ENCODE measurements at places on chromosomes 12 and 14.

DNA sequence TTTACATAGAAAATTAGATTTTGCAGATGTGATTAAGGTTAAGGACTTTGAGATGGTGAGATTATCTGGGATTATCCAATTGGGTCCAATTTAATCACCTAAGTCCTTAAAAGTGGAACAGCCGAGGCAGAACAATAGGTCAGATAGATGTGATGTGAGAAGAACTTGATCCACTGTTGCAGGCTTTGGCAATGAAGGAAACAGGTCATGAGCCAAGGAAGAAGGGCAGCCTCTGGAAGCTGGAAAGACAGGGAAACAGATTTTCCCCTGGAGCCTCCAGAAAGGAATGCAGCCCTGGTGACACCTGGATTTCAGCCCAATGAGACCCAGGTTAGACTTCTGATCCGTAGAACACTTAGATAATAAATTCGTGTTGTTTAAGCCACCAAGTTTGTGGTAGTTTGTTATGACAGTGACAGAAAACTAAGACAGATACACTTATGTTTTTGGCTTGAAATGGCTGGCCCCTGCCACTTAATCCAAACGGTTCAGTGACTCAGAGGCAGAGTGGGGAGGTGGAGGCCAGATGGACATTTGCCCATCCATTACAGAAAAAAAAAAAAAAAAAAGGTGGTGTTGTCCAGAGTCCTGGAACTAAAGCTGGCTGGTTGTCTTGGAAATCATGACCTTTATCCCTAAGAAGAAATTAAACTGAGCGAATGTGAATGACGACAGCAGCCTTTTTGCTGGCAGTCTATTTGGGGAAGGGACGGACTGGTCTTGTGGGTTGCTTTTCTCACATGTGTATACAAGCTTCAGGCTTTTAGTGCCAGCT is 181.9 kb upstream of the NRXN3 start:
- peak; percentile 58 for DNase-seq

- DNase-seq = peak; percentile 31
These were observed 408.2 kb upstream of the CCDC196 start for GRCh38 chr14:66078006-66078405.

DNA sequence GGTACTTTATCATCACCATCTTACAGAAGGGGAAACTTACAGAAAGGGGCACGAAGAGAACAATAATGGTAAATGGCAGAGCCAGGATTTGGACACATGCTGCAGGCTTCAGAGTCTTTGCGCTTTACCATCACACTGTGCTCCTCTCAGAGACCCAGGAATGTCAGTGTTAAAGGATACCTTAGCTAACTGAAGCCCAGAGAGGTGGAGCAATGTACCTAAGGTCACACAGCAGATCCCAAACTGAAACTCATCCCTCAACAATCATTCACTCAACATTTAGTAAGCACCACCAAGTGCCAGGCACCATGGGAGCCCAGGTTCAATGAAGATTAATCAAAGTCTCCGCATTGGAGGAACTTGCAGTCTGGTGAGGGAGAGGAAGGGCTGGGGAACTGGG is 8.0 kb upstream of the KRT78 start:
- no peak for DNase-seq

DNA sequence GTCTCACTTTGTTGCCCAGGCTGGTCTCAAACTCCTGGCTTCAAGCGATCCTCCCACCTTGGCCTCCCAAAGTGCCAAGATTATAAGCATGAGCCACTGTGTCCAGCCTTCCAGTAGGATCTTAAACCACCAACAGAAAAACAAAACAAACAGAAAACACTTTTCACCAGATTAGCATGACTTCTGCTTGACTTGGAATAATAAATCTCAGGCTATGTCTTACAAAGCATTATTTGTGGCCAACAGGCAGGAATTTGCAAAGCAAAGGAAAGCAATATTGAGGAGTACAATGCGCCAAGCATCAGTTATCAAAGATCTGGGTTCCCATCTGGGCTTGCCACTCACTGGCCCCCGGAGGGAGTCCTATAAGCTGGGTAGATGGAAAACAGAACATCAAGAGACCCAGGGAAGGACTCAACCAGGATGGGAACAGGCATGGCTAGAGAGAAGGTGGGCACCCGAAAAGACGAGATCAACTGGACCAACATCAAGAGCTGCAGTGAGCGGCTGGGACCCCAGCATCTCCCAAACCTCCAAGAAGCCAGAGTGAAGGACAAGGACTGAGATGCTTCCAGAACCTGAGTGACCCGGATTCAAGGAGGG is 101.2 kb downstream of the TMEM30B start:
- DNase-seq = no peak

DNA sequence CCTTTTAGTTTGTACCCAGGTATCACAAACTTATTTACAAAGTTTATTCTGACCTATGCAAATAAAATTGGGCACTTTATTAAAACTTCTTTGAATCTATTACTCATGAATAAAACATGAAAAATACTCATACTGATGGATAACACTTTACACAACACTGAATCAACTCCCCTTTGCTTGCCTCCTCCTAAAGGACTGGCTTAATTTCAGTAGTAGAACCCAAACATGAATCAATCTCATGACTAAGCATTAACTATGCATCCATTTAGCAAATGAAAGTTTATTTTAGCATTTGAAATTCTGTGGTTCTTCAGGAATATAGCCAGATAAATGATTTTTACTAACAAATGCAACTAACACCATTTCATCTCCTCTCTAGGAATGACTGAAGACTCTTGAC is 32.4 kb downstream of the DENND5B start:
- DNase-seq = no peak

- no peak for DNase-seq
These were observed 361.6 kb downstream of the AEBP2 start for GRCh38 chr12:19800884-19801283.

DNA sequence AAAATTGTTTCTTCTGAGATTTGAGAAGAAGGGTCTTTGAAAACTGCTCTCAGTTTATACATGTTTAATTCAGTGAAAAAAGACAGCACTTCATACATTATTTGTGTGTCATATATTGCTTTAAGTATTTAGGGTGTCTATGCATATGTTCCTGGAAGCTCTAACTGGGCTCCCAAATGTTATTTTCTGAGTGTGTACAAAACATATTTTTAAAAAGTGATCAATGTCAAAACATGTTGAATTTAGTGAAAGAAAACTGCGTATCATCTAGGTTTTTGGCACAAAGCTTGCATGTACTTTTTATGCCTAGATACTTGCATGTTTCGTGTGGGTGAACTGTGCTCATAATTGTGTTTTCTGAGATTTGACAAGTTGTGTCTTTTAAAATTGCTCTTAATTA is 81.6 kb downstream of the ASCL4 start:
- no peak for DNase-seq

GRCh38 chr14:73295198-73295796 is 58.0 kb downstream of the PAPLN start:
- DNase-seq = no peak

DNA sequence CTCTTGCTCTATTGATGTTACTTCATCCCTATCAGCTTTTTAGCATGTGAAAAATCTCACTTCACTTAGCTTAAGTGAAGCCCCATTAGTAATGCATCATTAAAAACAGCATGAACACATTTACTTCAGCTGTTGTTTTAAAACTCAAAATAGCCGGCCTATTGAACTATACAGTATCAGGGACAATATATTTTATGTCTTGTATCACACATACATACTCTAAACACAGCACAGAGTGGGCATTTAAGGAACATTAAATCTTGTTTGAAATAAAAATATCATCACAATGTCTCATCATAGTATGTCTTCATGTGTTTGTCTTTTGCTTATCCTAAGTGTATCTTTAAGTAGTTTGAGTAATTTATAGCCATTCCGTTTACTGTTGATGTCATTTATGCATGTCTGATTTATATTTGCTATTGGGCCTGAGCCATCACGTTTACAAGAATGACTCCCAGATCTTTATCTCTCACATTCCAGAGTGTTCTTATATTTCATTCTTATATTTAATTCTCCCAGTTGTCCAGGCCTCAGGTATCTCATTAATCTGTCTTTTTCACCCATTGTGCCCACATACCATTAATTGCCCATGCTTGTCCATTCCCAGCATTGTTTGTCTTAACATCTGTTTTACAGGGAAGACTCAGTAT is 57.5 kb downstream of the ARHGAP5 start:
- DNase-seq = no peak

DNA sequence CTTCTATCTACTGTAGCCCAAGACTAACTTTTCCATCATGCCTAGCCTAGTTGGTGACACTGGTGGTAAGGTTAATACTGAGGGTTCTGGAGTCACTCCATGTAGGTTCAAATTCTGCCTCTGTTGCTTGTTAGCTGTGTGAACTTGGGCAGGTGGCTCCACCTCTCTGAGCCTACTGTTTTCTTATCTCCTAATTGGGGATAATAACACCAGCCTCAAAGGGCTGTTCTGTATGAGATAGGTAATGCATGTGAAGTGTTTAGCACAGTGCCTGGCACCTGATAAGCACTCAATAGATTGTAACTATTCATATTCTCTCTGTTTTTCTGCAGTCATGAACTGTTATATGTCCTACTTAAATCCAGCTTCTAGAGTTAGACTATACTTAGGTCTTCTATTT is 17.5 kb upstream of the SPPL3 start:
- DNase-seq = no peak

- DNase-seq = no peak
These were observed 40.3 kb downstream of the BRAP start for GRCh38 chr12:111645433-111645832.

DNA sequence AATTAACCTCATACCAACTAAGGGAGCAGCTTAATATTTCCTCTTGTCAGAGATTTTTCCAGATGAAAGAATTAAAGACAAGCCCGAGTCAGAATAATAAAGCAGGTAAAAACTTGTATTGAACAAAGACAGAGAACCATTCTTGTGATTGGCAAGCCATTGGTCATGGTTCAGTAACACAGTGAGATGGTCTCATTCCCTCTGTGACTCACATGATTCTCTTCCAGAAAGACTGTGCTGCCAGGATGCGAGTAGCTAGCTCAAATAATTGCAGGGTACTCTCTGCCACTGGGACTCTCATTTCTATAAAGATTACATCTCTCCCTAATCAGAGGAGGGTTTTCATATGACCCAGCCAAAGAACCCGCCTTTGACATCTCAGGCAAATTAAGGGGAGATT is 179.4 kb downstream of the PHLDA1 start:
- DNase-seq = peak; percentile 54

DNA sequence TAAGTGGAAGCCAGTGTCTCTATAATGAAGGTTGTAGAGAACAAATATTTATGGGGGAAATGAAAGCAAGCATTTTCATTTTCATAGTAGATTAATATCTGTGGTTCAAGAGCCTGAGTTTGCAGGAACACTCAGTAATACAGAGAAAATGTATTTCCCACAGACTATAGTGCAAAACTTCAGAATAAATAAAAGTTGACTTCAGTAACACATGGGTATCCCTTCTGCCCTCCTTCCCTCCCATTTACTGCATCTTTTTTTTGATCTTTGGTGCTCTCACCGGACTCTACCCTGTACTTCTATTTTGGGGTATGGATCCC is 75.3 kb upstream of the AMN1 start:
- no peak for DNase-seq

- DNase-seq = no peak
These were observed 170.8 kb upstream of the RASSF8 start for GRCh38 chr12:25787701-25788100.

GRCh38 chr12:111505601-111506036 is 93.5 kb downstream of the ATXN2 start:
- DNase-seq = no peak

DNA sequence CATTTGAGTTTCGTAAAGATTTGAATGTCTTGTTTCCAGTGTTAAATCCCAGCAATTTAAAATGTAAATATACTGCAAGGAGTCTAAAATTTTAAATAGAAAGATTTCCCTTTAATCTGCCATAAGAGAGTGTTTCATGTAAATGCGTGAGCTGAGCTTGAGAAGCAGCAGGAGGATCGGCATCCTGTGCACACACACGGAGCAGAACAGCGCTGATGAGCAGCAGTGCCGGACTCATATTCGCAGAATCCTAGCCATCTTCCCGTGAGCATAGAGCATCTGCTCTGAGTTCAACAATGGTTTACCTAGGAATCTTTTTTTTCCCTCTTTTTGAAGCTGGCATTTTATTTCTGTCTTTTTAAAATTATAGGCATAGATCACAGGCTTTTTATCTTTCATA is 29.8 kb upstream of the AMN start:
- DNase-seq = no peak

DNA sequence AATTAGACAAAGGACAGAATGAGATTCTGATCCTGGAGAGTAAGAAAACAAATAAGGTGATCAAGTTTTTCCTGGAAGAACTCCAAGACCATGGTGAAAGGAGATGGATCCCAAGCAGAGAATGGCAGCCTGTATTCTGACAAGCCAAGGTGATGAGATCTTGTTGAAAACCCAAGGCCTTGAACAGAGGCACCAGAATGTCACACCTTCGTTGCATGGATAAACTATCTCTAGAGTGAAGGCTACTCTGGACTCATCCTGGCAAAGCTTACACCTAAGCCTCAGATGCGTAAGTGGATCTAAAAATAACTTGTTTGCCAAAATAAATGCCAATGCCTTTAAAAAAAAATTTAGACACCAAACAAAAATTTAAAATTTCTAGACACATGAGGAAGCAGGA is 605.9 kb downstream of the ETNK1 start:
- DNase-seq = no peak

GRCh38 chr12:116876151-116876869 is 4.9 kb downstream of the HRK start:
- no peak for DNase-seq

DNA sequence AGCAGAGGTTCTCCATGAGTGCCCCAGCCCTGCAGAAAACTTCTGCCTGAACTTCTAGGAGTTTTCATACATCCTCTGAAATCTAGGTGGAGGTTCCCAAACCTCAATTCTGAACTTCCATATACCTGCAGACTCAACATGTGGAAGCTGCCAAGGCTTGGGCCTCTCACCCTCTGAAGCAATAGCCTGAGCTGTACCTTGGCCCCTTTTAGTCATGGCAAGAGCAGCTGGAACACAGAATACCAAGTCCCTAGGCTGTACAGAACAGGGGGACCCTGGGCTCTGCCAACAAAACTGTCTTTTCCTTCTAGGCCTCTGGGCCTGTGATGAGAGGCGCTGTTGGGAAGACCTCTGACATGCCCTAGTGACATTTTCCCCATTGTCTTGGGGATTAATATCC is 494.3 kb upstream of the FOXG1 start:
- DNase-seq = no peak

DNA sequence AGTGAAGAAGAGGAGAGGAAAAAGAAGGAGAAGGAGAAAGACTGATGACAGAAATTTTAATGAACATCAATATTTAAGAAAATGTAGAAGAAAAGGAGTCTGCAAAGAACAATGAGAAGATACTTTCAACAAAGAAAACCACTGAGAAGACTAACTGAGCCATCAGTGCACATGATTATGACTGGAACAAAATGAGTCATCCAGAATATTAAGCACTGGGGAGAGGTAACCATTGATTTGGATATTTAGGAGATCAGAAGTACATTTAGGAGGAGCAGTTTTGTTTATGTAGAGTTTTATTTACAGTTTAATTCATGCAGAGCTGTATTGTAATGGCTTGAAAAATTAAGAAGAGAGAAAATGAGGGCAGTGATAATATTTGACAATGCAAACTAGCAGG is 159.1 kb downstream of the C12orf50 start:
- DNase-seq = no peak
